ENCODE measurements at places on chromosomes 5 and 9.

- DNase-seq = no peak
These were observed at the start of gene SLC6A19 for GRCh38 chr5:1201327-1202025. TSS of gene SLC6A19 (plus strand) at chr5:1201595. CDS start at chr5:1201651, 56 bp downstream.

DNA sequence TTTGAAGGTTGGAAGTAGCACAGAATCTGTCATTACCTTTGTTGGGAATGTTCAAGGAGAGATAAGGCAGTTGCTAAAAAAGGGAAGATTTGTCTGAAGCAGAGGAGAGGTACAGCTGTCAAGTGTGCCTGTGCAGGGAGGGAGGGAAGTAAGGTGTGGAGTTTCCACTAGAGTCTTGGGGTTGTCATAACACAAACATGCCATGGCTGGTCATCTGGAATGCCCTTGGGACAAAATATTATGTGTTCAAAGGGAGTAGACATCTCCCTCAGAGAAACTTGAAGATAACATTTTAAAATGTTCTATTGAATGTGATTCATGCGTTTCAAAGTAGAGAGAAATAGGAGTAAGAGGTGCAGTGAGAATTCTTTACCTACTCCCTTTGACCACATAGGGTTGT lies 95.0 kb downstream of the MUSK start:
- no peak for DNase-seq

- DNase-seq = no peak
These were observed 33.5 kb downstream of the PRKACG start for GRCh38 chr9:68980341-68980914.

DNA sequence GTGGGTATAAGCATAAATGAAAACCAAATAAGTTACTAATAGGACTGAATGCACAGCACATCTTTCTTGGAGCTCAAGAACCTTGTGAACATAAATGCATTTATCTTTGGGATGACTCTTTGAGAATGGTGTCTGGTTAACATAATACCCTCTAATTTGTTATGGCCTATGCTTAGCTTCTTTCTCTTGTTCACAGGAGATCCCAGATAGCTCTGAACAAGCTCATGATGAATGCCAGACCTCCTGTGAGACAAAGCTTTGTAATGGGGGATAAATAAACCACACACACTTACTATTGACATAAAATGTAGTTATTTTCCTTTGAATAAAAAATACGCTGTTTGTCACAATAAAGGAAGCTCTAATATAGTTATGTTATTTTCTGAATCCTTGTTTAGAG lies 111.5 kb downstream of the PSAT1 start:
- no peak for DNase-seq

DNA sequence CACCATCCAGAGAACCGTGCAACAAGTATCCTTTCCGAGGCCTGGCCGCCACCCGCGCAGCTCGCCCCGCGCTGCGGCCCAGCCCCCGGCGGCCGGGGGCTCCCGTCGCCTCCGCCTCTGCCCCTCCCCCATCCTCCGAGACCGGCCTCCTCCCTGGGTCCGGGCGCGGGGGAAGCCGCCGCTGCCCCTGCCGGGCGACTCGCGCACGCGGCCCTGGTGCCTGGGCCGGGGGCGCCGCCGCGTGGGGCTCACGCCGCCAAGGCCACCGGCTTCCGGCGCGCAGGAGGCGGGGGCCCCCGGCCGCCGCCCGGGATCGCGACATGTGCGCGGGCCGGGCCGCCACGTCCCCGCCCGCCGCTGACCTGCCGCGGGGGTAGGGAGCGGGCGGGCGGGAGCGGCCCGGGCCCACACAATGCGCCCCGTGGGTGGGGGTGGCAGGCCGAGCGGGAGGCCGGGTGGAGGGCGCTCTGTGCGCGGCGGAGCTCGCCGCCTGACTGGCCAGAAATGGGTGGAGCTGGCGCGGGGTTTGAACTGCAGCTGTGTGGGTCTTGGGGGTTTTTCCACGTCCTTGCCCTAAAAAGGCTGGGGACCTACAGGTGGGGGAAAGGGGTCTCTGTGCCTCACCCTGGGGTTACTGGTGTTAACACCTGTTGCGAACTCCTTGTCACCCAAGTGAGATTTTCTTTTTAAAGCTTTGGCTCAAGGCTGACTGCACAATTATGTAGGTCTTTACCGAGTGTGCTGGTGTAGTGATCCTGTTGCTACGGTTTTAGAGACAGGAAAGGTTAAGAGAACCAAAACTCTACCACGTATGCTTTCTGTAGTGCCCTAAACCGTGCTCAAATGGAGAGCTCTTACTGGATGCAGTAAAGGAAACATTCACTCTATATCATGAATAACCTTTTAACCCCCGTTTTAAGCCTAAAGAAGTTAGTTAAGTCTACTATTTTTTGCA lies 32.3 kb downstream of the TNPO1 start:
- DNase-seq = no peak

- no peak for DNase-seq
These were observed 270.9 kb upstream of the IL12B start for GRCh38 chr5:159601216-159601615.

- no peak for DNase-seq
These were observed 175.3 kb downstream of the GDNF start for GRCh38 chr5:37664551-37664950.

DNA sequence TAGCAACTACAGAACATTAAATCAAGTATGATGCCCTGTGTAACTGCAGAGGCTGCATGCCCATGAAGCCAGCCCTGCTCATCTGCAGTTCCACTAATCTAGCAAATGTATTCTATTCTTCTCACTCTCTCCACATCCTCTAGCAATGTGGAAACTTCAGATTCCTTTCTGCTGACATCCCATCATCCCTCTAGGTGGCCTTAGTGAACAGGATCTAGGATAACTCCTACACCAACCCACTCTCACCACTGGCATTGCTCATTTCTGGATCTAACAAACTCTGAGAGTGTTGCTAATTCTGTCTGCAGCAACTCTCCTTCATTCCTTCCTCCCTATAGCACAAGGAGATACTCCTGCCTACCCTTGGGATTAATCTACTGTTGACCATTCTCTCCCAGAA lies 80.8 kb downstream of the FAM81B start:
- DNase-seq = no peak

- DNase-seq = no peak
These were observed 117.4 kb downstream of the ADAMTS12 start for GRCh38 chr5:33774341-33774740.

DNA sequence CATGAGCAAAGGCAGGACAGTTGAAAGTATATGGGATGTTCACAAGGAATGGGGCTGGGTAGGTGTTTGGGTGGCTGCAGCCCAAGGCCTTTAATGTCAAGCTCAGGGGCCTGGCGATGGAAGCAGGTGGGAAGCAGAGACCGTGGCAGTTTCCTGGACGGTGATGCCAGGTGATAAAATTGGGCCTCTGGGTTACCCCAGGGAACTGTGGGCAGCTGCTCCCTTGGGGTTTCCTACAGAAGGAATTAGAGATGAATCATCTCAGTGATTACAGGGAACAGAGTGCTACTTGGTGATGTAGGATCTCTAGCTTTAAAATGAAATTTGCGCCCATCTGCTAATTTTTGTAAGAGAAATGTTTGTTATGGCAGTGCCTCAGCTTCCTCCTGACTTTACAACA lies 39.2 kb downstream of the TSTD2 start:
- DNase-seq = no peak

- DNase-seq = no peak
These were observed 14.3 kb upstream of the SNCAIP start for GRCh38 chr5:122297587-122298298.

DNA sequence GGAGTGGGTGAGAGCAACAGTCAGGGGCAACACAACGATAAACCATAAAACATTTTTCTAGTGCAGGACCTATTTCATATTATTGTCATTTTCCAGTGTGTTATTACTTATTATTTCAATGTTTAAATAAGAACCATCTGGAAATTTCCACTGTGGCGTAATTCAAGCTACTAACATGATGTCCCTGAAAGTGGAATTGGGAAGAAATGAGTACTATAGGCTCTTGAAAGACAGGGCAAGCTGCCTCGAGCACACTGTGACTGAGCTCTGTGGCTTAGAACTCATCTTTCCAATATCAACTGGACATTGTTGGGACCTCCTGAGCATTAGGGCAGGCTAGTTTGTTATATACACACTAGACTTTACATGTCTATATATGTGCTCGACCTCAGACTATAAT lies 182.9 kb upstream of the RIOK2 start:
- DNase-seq = no peak

GRCh38 chr5:137086342-137086741 lies 412.8 kb downstream of the SPOCK1 start:
- no peak for DNase-seq

DNA sequence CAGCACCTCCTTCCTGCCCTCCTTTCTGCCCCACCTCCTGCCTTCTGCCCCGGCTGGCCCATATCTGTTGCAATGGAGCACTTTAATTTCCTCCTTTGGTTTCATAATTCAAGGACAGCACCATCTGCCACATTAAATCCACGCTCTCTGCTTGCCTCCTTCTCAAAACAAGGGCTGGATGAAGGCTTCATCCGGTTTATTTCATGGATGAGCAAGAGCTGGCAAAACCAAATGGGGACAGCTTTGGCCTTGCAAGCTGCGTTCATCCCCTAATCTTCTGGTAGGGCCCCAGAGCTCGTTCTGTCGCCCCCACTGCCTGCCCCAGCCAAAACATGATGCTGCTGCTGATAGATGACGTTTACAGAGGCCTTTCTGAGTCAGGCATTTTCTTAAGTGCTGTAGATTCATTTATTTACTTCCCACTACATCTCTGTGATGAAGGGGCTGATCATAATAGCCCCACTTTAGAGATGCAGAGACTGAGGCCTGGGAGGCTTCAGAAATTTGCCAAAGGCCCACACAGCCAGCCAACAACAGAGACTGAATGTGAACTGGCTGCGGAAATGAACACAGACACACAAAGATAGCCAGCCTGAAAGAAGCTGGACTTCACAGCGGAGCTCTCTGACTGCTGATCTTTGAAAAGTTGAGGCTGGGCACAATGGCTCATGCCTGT lies 115.6 kb upstream of the CPEB4 start:
- no peak for DNase-seq

GRCh38 chr9:11915699-11916098 lies 777.5 kb upstream of the TYRP1 start:
- no peak for DNase-seq

- no peak for DNase-seq
These were observed 1200.6 kb downstream of the PTPRD start for GRCh38 chr9:9412241-9412640.

GRCh38 chr9:89879701-89880100 lies 274.9 kb downstream of the GADD45G start:
- DNase-seq = no peak

- DNase-seq = no peak
These were observed 94.5 kb downstream of the LMNB1 start for GRCh38 chr5:126871441-126871840.

GRCh38 chr5:179268399-179268952 lies 76.8 kb downstream of the ADAMTS2 start:
- DNase-seq = no peak

- no peak for DNase-seq
These were observed 32.0 kb upstream of the PANK3 start for GRCh38 chr5:168611165-168611564.

- no peak for DNase-seq
These were observed 19.1 kb upstream of the SNX2 start for GRCh38 chr5:122755783-122756182.

- no peak for DNase-seq
These were observed 166.8 kb downstream of the NR3C1 start for GRCh38 chr5:143236682-143237081.

DNA sequence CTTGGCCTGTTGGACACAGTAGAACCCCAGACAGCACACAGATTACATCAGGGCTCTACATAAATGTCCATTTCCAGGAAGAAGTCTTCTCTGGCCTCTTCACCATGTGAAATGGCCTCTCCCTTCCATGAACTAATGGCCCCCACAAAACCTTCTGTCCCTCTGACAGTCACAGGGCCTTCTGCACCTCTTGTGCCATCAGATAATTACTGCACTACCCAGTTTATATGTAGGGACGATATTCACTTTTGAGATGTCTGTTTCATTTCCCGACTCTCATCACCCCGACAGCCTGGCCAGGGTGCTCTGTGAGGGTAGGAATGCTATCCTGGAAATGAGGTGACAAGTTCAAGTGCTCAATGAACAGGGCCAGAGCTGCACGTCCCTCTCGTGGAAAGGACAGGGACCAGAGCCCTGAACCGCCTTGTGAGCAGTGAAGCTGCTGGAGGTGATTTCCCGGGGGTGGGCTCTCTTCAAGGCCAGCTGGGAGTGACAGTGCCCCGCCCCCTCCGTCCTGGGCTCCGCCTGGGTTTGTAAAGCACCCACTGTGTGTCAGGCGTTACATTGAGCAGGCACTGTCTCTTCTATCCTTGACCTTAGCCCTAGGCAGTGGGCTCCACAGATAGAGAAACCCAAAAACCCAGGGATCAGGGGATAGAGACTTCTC lies 3.0 kb upstream of the FAM78A start:
- DNase-seq = no peak

DNA sequence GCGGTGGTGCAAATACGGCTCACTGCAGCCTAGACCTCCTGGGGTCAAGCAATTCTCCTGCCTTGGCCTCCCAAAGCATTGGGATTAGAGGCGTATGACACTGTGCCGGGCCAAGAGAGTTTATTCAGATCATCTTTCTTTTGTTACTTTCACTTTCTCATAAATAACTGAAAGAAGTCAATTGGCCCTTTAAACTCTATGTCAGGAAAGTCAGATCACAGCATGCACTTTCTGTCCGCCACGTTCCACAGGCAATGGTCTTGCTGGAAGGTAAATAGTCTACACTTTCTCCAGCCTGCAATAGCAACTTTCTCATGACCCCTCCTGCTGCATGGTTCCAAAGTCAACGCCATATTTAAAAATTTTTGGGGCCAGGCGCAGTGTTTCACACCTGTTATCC lies 6.5 kb upstream of the ARRDC1 start:
- no peak for DNase-seq

Data from esophagus squamous epithelium (tissue), 5 donors.